ENCODE measurements at places on chromosomes 7 and 10.

DNA sequence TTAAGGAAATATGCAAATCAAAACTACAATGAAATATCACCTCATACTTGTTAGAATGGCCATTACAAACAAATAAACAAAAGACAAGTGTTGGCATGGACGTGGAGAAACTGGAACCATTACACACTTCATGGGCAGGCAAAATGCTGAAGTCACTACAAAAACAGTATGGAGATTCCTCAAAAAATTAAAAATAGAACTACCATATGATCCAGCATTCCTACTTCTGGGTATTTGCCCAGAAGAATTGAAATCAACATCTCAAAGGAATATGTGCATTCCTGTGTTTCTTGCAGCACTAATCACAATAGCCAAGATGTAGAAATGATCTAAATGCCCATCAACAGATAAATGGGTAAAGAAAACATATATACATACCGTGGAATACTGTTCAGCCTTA is 83.6 kb downstream of the NRCAM start:
- no peak for DNase-seq

GRCh38 chr10:119090968-119091367 is 10.4 kb upstream of the EIF3A start:
- DNase-seq, result no peak

DNA sequence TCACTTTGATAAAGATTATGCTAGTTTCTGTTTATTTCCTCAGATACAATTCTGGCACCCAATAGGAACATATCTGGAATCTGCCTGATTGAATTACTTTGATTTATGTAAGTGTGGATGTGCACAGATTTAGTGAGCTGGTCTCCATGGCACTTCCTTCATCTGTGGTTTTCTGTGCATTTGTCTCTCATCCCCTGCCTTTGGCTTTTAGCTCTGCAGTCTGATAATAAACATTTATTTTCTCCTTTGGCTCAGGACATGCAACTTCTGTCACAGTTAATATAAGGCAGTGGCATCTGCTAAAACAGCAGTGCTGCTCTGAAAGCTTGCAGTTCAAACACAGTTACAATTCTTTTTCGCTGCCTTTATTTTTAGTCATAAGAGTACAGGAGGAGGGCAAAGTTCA is 273.7 kb upstream of the CHRM2 start:
- DNase-seq, result no peak

GRCh38 chr10:110226543-110226925 is 19.1 kb downstream of the MXI1 start:
- peak; percentile 97 for DNase-seq

DNA sequence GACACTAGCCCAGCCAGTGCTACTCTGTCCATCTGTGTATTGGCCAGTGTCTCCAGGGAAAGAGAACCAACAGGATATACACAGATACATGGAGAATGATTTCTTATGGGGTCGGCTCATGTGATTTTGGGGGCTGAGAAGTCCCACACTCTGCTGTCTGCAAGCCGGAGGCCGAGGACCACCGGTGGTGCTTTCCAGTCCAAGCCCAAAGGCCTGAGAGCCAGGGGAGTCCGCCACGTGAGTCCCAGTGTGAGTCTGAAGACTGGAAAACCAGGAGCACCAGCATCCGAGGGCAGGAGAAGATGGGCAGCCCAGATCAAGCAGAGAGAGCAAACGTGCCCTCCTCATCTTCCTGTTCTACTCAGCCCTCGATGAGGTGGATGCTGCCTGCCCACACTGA is 71.5 kb downstream of the C10orf143 start:
- DNase-seq, result no peak

DNA sequence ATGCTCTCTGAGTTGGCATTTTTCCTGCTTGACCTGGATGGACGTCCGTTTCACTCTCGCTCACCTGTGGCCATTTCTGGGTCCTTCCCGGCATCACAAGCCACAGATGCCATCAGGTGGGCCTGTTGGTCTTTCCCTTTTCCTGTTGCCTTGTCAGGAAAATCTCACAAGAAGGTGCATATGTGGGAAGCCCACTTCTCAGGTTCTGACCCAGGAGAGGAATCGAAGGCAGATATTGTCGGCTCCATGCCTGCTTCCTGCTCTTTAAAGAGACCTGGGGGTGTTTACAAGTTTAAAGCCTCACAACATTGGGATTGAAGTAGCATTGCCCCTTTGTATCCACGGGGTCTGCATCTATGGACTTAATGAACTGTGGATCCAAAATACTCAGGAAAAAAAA is 357.9 kb downstream of the RPS24 start:
- DNase-seq, result no peak

- no peak for DNase-seq
Measured at GRCh38 chr10:374354-374753, 239.1 kb downstream of the ZMYND11 start.

GRCh38 chr10:111429288-111430028 is 352.6 kb downstream of the ADRA2A start:
- no peak for DNase-seq

DNA sequence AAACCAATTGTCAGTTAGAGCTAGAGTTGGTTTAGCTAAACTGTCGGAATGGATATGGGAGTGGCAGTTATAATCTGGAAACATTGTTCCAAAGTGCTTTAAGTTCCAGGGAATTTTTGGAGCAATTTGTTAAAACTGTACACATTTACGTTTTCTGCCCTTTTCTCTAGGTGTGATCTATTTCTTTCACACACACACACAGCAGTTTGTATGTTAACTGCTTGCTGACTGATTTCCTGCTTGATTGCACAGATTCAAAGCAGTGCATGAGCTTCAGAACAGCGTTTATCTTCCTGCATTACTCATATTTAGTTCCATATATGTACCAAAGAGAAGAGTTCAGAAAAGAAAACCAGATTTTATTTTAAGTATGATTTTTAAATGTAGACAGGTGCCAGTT is 57.9 kb downstream of the MGMT start:
- DNase-seq, result no peak

DNA sequence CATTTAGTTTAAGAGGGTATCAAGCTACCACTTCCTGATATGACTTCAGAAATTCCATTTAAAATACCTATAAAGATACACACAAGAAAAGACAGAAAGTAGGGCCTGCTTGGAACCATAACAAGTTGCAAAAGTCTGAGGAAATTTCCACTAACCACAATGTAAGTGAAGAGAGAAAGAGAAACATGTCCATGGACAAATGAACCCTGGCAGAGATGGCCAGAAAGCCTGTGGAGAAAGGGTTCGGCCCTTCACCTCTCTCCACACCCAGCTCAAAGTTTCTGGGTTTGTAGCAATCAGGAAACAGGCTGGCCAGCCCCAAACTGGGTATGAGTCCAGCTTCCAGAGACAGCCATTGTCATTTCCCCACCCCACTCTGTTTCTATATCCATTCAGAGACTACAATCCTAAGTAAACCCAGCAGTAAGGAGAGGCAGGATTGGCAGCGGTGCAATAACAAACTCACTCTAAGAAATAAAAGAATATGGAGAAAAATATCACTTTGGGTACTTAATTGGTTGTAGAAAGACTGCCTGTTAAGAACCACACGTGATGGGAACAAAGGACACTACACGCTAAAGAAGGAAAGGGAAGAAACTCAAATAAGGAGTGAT is 71.1 kb downstream of the STK17A start:
- no peak for DNase-seq

GRCh38 chr7:46177821-46178220 is 256.7 kb upstream of the IGFBP3 start:
- no peak for DNase-seq

DNA sequence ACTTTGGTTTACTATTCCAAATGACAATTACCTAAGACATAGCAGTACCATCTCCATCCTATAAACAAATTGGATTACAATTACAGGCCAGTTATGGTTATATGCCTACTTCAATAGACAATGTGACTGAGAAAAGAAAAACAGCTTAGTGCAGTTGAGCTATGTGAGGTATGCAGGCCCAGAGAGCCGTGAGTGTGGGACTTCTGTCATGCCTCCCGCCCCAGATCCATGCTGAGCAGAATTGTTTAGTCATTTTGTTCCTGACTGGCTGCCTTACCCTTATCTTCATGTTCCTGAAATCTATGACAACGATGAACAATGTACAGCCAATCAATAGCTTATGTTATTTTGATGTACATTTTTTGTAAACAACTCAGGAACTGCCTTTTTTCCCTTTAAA is 21.7 kb downstream of the LARP4B start:
- DNase-seq, result no peak

GRCh38 chr10:132183046-132183445 is 3.7 kb upstream of the DPYSL4 start:
- no peak for DNase-seq

DNA sequence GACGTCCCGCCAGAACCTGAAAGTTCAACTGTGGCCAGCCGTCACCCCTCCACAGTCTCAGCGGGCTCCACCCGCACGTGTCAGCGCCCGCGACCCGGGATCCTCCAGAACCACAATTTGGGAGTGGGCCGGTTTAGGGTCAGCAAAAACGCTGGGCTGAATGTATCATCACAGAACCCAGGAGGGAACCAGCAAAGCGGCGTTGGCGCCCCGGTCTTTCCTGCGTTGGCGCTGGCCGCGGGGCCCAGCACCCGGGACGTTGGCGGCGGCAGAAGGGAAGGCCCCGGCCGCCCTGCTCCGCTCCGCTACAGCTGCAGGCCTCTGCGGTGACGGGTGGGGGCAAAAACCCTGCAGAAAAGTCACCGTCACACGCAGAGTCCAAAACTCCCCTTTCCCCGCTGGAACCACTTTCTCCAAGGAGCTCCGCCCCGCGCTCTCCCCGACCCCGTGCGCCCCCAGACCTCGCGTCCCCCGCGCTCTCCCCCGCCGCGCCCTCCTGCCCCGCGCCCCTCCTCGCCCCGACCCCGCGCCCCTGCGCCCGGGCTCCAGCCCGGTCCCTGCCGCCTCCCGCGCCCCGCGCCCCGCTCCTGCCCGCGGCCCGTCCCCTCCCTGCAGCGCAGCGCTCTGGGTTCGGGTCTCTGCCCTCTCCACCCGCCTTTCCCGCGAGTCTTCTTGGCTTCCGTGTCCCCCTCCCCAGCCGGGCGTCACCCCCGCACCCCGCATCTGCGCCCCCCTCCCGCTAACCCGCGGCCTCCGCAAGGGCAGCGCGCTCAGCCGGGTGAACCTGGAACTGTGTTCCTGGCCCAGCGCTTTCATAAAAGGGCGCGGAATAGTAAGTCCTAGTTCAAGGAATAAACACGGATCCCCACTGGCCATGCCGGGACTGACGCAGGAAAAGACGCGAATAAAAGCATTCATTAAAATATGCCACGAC is 24.0 kb upstream of the RNF32 start:
- DNase-seq, result peak; percentile 39

DNA sequence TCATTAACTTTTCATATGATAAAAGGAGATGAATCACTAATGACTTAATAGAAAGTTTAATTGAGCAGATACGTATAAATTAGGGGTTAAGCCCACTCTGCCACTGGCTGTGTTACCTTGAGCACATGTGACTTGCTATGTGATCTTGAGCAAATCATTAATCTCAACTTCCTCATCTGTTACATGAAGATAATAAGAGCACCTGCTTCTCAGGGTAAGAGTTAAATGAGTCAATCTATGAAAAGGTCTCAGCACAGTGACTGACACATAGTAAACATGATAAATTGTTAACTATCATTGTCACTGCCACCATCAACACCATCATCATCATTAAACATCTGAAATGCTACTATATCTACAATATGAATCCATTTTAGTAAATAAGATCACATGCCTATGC is 110.8 kb downstream of the TPK1 start:
- no peak for DNase-seq

DNA sequence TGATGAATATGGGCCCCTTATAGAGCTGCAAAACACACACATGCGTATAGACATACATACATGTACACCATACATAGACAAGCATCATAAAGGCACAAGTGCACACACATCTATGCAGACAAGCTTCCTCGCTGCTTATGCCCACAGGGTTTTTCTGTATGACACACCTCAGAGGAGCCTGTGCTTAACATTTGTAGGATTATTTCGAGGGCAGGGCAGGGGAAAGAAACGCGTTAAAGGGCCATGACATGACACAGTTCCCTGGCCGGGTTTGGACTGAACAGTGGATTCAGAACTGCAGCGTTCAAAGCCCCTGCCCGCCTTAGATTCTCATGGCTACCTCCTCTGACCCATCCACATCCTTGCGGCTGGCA is 44.8 kb downstream of the CHST3 start:
- DNase-seq, result no peak

- no peak for DNase-seq
Measured at GRCh38 chr10:78544423-78545090, 510.9 kb downstream of the RPS24 start.

Data from dermis blood vessel endothelial cell (primary cell).